ENCODE measurements at places on chromosomes 1 and 21. TPM values are rescaled to one million over a fixed set of nuclear protein-coding genes. Genes with fewer than 3 reads are reported as not detected.
A peak's percentile ranks its signal among the peaks of the same experiment; 100 is the strongest.

DNA sequence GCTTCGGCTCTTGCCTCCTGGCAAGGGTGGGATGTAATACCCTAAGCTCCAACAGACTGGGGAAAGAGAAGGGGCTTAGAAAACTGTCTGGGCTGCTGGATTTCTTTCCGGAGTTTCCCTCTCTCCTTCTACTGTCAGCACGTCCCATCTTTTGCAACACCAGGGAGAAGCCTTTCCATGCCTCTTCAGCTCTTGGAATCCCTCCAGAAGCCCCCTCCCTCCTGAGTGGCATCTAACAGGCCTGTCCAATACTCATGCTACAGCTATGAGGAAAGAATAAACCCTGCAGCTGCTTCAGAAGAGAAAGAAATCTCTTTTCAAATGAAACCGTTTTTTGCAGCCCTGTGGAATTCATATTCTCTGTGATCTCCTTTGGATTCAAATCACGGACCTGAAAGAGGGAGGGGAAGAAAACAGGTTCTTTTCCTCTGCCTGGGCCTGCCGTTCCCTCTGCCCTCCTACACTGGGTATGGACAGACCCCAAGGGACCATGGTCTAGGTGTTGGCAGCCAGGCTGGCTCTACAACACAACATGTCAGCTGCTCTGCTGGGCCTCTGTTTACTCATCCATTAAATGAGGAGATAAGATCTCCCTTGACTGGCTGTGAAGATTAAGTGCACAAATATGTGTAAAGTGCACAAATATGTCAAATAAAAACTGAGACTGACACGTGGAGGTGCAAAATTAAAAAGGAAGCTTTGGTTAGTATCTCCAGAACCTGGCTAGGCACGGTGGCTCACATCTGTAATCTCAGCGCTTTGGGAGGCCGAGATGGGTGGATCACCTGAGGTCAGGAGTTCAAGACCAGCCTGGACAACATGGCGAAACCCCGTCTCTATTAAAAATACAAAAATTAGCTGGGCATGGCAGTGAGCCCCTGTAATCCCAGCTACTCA is 6.0 kb upstream of the CAPN2 start:
- no peak for DNase-seq

DNA sequence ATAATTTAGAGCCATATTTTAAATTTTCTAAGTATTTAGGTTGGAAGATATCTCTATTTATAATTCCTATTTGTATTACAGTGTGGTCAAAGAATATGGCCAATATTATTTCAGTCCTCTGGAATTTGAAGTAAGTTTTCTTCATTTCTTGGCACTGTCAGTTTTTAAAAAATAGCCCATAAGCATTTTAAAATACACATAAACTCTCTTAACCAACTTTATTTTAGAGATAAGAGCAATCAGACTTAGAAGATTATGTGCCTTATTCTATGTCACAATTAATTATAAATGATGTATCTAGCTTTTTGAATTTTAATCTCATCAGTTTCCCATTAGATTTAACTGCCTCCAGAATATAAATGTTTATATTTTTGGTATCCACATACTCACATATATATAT is 130.8 kb downstream of the USP25 start:
- DNase-seq = no peak

DNA sequence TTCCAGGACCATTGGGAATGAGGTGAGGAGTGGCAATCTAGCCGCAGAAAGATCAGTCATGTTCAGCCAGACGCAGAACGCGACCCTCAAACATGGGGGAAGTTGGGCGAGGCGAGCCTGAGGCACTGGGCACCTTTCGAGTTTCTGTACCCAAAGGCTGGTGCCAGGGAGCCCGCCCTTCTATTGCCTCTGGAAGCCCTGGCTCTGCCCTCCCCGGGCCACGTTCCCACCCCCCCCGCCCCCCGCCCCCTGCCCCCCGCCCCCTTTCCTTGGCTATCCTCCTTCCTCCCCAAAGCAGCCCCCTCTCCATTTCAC is 2.2 kb upstream of the ZBTB7B start:
- DNase-seq = no peak

DNA sequence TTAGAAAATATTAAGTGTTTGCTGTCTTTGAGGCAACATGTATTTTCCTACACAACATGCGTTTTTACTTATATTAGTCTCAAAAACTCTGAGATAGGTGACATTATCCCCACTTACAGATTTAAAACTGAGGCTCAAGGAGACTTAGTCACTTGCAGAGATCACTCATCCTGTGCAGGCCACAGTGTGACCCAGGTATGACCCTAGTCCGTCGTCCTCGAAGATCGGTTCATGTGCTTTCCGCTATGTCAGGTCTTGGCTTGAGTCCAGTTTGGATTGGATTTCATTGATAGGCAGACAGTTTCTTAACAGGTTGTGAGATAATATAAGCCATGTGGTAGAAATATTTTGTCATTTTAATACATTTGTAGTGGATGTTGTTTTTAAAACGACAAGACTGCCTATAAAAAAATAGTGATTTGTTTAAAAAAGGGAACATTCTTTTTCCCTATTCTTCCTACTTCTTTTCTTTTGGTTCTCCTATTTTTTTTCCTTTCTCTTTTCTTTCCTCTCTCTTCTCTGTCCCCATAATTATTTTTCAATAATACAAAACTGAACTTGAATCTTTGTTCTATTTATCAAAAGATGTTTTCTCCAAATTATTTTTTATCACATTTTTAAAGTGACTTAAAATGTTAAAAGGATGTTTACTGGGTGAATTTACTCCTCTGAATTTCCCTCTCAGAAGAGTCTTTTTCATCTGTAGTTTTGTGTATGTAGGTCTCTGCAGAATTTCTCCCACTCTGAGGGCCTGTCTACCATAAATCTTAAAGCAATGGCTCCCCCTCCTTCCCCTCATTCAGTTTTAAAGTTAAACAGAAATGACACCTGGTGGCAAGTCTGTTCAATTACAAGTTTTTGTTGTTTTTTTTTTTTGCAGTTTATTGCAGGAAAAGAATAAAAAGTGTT is 81.8 kb downstream of the PHTF1 start:
- no peak for DNase-seq

- DNase-seq = no peak
Observed at GRCh38 chr1:56505792-56506743, 73.3 kb downstream of the PLPP3 start.

DNA sequence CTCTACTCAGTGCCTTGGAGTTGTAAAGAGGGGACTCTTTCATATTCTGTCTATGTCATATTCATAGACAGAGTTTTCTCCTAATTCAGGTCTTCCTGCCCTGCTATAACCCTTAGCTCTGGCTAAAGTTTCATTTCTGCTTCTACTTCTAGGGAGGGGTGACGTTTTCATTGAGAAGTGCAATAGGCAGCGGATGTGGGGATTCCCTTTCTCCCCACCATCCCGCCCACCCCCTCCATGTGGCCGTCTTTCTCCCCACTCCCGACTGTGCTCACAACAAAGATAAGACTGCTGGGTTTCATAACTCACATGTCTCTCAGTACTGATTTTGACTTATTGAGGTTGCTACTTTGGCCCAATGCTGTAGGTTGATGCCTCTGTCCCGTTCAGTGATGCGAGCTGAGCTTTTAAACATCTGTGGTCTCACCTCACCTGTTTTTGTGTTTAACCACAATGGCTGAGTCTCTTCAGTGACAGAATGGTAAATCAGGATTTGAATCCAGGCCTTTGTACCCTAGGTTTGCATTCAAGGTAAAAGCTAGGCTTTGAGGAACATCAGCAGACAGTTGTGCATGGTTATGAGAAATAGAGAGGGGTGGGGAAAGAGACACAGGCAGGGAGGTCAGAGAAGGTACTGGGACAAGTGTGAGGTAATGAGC is 7.8 kb upstream of the KIF14 start:
- no peak for DNase-seq

The SLC5A9 gene
- not detected for total RNA-seq

- peak; percentile 99 for DNase-seq
Observed at GRCh38 chr1:151611832-151612500, at the start of gene SNX27. TSS of gene SNX27 (plus strand) at chr1:151612050. CDS start at chr1:151612202, 152 bp downstream.

The CLDN14 gene
- total RNA-seq = not detected

DNA sequence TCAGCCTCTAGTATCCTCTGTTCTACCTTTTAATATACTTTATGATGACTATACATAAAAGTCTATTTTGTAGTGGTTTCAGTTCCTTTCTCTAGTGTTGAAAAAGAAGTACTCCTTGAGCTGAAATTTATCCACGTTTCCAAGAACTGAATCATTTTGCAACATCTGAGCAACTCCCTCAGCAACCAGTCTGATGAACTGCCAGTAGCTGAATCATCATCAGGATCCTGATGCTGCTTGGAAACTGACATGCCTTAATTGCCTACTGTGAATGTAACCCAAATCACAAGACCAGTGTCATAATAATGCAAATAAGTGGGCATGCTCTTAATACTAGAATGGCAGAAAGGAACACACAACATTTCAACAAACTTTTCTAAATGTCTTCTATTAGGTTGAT is 103.3 kb downstream of the CYYR1 start:
- DNase-seq = no peak

DNA sequence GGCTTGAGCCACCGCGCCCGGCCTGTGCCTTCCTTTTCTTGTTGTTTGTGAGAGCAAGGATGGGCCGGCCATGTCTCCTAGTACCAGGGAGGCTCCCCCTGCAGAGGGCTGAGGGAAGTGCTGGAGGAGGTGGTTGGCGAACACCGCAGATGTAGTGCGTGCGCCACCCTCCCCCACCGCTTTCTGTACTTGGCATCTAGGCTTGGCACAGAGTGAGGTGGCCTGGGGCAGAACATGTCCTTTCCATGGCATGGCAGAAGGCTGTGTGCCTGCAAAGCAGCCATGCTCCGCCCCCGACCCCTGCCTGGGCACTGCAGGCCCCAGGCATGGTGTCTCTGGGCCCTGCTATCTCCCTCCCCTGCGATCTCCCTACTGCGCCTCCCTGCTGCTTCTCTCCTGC is 30.7 kb downstream of the ALPL start:
- no peak for DNase-seq

GRCh38 chr1:15993666-15994065 is 10.4 kb upstream of the SRARP start:
- DNase-seq = no peak

GRCh38 chr1:108054396-108054795 is 89.4 kb upstream of the VAV3 start:
- no peak for DNase-seq

The LYPD8 gene
- not detected for total RNA-seq

- DNase-seq = no peak
Observed at GRCh38 chr21:19621837-19622496, 1218.4 kb upstream of the TMPRSS15 start.

The WNT3A gene
- not detected for total RNA-seq

The ANKRD65 gene
- 19.2 TPM for total RNA-seq

The CXADR gene
- 1.4 TPM for total RNA-seq

- DNase-seq = peak; percentile 91
Observed at GRCh38 chr21:35048706-35049617, at the start of gene RUNX1. TSS of gene RUNX1 (minus strand) at chr21:35049302.

DNA sequence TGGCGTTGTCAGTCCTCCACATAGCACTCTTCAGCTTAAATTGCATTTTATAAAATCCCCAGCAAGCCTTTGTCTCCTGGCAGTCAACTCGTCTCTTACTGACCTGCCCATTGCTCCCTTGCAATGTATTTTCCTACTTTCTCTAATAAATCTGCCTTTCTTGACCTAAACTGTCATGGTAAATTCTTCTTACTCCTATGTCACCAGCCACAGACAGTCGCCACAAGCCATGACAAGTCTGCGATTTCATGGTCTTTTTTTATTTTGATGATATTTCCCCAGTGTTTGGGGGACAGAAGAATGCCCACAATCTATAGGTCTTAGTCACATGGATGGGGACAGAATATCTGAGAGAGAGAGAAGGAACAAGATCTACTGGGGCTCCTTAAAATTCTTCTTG is 8.4 kb downstream of the IFNAR2 start:
- DNase-seq = no peak

- DNase-seq = peak; percentile 68
Observed at GRCh38 chr1:47181955-47182675, 7.7 kb downstream of the PDZK1IP1 start.

GRCh38 chr1:244836584-244836983 is 1.1 kb downstream of the COX20 start:
- DNase-seq = no peak

The LEFTY1 gene
- total RNA-seq = not detected

The CLCA4 gene
- not detected for total RNA-seq

DNA sequence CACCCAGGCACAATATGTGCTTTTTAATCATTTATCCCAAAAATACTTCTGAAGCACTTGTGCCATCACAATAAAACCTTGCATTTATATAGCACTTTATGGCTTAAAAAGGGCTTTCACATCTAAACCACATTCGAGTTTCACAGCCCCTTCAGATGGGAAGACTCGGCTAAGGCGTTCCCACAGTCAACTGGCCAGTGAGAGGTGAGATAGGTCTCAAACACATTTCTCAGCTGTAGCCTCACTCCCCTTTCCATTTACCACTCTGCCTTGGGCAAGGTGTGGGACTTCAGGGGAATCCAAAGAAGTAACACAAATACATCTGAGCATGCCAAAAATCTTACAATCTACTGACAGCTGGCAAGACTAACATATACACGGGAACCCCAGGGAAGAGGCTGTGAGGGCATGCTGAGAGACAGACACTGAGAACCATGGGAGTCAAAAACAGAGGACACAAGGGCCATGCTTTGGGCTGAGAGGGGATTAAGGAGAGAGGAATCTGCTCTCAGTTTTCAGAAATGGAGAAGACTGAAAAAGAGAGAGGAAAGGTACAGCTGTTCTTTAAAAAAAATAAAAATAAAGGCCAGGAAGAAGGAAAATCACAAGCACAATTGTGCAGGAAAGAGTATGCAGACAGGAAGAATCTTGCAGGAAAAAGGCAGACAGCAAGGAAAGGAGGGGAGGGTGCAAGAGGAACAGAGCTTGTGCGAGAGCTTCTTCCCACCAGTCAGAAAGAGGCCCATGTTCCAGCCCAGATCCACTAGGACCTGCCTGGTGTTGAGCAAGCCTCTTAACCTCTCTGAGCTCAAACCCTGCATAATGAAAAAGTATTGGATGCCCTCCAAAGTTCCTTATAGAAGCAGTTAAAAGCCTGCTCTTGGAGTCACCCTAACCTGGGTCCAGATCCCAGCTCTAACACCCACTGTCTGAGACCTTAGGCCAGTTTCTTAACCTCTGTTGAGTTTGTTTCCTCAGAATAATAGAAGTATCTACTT is 73.5 kb downstream of the JAK1 start:
- DNase-seq = no peak

The OR2M3 gene
- not detected for total RNA-seq

DNA sequence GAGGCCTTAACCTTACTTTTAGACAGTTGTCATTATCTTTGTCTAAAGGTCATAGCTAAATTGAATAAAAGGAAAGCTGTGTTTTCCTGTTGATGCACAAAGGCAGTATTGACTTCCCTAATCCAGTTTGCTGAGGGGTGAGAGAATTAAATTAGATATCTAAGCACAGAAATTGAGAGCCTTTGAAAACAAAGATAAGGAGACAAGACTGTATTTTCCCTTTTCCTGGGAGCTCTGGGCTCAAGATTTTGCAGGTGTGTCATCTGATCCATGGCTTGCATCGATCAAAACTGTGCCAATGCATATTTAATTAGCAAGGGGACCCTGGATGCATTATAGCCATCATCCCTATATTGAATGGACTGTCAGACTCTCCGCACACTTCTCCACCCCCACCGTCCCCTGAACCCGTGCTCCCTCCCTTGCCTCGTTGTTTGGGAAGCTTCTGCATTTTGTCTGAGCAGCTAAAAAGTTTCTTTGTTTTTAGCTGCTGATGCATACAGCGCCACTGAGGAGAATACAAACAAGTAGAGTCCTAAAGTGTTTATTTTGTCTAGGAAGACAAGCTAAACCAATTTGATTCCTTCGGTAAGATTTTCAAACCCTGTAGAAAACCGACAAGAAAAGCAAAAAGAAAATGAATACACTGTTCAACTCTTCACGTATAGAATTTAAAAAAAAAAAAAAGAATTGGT is 186.3 kb downstream of the NFIA start:
- DNase-seq = no peak

The CACNA1S gene
- total RNA-seq = not detected

The KRTAP21-3 gene
- total RNA-seq = not detected

The CNKSR1 gene
- total RNA-seq = 1.8 TPM

Measured in esophagus muscularis mucosa (tissue), 4 donors.